ENCODE measurements at places on chromosomes 5 and 9. TPM values are rescaled to one million over a fixed set of nuclear protein-coding genes. Genes with fewer than 3 reads are reported as not detected.

Gene NTNG2
- 0.44 TPM for polyA plus RNA-seq

GRCh38 chr5:54552446-54552845, 34.9 kb downstream of the SNX18 start:
- no peak for DNase-seq

- DNase-seq, result no peak
Observed at GRCh38 chr9:129458155-129458661, 162.7 kb downstream of the C9orf50 start.

DNA sequence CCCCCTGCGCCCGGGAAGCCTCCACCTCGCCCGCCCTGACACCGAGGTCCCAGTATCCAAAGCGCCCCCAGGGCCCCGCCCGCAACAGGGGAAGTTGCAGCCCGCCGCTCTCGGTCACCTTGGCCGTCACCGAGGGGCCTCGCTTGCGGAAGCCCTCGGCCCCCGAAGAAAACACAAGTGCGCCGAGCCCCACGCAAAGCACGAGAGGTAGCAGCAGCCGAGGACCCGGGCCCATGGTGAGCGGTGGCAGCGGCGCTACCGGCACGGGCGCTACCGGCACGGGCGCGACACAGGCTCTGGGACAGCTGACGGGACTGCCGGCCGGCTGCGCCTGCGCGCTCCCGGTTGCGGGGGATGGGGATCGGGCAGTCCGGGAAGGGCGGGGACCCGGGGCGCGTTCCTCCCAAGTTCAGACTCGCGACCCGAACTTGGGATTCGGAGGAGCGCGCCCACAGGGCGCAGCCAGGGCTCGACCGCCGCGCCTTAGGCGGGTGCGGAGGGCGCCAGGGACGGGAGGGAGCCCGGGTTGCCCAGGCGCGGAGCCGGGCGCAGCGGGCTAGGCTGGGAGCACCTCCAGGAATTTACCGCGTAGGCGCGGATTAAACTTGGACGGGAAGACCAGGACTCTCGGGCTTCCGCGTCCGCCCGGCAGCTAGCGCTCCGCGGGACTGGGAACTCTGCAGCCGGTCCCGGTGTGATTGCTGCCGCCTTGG, at the start of gene PPIC:
Gene PPIC (minus strand): TSS at position 335 of the 713 bp plus-strand sequence. CDS start 100 bp downstream, at position 235.
- DNase-seq, result peak; percentile 44

GRCh38 chr5:56596155-56596554, 219.2 kb upstream of the MAP3K1 start:
- no peak for DNase-seq

DNA sequence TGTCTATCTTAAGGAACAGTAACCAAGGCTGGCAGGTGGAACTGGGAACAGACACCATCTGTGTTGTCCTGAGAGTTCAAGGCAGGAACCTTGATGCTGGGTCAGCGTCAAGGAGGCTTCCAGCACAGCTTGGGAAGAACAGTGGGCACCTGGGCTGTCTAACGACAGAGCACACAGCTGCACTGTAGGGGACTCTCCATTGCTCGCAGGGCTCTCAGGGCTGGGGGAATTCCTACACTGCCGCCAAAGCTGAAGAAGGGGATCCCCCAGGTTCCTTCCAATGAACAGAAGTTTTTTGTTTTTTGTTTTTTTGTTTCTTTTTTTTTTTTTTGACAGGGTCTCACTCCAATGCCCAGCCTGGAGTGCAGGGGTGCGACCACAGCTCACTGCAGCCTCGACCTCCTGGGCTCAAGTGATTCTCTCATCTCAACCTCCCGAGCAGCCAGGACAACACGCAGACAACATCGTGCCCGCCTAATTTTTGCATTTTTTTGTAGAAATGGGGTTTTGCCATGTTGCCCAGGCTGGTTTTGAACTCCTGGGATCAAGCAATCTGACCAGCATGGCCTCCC, 81.9 kb downstream of the PTPN3 start:
- no peak for DNase-seq

GRCh38 chr5:181053488-181054121, 13.5 kb downstream of the BTNL9 start:
- no peak for DNase-seq

DNA sequence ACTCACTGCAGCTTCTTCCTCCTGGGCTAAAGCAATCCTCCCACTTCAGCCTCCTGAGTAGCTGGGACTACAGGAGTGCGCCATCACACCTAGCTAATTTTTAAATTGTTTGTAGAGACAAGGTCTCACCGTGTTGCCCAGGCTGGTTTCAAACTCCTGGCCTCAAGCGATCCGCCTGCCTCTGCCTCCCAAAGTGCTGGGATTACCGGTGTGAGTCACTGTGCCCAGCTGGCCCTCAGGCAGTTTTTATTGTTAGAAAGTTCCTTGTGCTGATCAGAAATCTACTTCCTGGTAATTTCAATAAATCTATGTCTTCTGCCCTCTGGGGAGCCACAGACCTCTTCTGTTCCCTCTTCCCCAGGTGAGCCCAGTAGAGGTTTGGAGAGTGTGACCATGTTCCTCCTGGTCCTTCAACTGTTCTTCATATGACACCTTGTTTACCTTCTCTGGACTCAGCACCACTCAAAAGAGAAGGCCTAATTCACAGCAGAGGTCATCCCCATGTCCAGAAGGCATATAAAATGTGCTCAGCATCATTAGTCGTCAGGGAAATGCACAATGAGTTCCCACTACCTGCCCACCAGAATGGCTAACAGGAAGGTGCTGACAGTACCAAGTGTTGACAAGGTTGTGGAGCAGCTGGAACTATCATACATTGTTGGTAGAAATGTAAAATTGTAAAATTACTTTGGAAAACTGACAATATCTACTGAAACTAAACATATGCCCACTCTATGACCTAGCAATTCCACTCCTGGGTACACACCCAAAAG, 10.4 kb downstream of the TMOD1 start:
- no peak for DNase-seq

DNA sequence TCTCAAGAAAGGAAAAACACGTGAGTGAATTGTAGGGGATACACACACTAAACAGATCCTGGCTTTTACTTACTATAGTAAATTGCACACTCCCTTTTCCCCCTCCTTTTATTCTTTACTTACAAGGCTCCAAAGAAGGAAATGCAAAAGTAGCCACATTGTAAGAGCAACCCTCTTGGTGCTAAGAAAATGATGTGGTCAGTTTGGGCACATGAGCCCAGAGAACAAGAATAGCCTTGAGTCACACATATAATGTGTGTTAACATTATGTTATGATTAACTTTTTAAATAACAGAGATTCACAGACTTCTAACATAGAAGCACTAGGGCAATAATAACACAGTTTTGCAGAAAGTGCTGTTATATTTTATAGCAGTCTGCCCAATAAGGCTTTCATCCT, 48.5 kb downstream of the PCSK5 start:
- DNase-seq, result no peak

- DNase-seq, result no peak
Observed at GRCh38 chr9:8895106-8895860, 1095.7 kb upstream of the DMAC1 start.

DNA sequence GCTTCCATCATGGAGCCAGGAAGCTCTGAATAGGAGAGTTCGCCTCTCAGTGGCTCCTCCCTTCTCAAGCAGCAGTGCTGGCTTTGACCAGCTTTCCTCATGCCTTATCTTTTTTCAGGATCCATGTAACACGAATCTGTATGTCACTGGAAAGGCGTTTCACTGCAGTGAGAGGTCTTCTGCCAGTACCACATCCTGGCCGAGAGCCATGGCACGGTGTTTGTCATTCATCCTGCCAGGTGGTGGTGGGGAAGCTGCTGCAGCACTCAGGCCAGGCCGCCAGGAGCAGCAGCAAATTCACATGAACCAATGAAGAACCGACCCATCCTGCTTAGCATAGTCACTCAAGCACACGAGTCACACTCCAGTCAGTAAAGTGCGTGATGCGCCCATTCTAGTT, 179.0 kb downstream of the FANCC start:
- no peak for DNase-seq

DNA sequence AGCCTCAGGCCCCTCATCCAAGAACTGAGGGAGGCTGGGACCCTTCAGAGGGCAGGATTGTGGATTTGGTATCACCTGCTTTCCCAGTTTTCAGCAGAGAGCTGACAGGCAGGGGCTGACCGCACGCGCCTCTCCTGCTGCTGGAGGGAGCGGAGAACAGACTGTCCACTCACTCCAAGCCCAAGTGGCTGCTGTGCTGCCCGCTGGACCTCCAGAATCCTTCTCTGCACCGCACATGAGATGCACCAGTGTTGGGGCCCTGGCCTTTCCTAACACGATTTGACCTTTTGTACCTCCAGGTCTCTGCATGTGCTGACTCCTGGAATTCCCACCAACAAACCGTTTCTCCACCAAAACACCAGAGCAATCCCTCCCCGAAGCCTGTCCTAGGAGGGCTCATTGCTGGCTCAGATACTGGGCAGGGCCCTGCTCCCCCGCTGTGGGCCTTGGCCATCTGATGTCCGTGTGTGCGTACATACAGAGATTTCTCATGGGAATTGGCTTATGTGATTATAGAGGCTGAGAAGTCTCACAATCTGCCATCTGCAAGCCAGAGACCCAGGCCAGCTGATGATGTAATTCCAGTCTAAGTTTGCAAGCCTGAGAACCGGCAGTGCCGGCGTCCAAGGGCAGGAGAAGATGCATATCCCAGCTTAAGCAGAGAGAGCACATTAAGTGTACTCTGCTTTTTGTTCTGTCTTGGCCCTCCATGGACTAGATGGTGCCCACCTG, 141.7 kb downstream of the GADD45G start:
- no peak for DNase-seq

- DNase-seq, result no peak
Observed at GRCh38 chr9:89519366-89519805, 21.5 kb upstream of the SEMA4D start.

GRCh38 chr9:107755246-107755645, 265.7 kb upstream of the KLF4 start:
- DNase-seq, result no peak

Gene FAM169A
- polyA plus RNA-seq, result 0.48 TPM

GRCh38 chr9:129696944-129697655, 31.7 kb downstream of the PRRX2 start:
- no peak for DNase-seq

Gene MAT2B
- polyA plus RNA-seq, result 40.3 TPM

DNA sequence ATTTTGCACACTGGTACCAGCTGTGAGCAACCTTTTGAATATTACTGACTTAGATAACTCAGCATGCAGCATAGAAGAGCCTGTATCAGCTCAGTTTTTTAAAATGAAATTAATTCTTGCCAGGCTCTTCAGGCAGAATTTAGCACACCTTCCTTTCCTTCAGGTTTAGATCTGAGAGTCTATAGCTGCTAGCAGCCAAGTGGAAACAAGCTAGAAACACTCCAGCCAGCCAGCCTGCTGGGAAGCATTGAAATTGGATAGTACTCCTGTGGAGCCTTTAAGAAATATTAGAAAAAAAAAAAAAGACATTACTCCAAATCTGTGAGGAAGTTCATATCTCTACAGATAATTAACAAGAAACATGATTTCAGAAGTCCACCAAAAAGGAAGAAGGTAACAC, 812.2 kb downstream of the DTWD2 start:
- no peak for DNase-seq

GRCh38 chr5:9888501-9888901, 258.4 kb upstream of the TAS2R1 start:
- DNase-seq, result peak; percentile 65

Gene CDC20B
- not detected for polyA plus RNA-seq

DNA sequence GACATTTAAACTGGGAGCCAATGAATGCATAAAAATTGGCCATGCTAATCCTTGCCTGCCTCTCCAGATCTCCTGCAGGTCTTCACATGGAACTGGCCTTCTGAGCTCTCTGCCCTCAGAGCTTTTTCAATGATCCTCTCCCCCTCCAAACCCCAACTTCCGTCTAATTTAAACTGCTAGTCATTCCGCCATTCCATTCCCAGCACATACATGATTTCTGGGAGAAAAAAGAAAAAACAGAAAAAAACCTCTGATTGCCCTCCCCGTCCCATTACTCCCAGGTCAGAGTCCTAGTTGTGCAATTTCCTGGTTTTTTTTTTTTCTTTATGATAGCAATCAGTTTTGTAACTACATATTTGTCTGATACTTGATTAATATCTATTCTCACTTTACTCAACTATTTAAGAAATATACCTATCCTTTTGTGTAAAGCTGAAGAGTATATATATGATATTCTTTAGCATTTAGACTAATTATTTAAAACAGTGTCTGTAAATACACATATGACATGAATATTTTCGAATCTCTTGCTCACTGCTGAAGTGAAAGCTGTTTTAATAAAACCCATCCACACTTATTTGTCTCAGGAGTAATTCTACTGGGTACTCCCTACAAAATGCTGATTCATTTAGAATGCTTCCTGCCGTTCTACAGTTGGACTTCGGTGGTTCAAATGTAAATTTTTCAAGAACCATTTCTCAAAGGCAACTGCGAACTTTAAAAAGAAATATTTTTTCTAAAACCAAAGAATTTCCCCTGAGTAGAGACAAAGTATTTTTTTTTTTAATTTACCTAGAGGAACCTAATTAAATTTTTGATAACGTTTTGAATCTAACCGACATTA, 1.6 kb downstream of the HINT1 start:
- DNase-seq, result no peak

DNA sequence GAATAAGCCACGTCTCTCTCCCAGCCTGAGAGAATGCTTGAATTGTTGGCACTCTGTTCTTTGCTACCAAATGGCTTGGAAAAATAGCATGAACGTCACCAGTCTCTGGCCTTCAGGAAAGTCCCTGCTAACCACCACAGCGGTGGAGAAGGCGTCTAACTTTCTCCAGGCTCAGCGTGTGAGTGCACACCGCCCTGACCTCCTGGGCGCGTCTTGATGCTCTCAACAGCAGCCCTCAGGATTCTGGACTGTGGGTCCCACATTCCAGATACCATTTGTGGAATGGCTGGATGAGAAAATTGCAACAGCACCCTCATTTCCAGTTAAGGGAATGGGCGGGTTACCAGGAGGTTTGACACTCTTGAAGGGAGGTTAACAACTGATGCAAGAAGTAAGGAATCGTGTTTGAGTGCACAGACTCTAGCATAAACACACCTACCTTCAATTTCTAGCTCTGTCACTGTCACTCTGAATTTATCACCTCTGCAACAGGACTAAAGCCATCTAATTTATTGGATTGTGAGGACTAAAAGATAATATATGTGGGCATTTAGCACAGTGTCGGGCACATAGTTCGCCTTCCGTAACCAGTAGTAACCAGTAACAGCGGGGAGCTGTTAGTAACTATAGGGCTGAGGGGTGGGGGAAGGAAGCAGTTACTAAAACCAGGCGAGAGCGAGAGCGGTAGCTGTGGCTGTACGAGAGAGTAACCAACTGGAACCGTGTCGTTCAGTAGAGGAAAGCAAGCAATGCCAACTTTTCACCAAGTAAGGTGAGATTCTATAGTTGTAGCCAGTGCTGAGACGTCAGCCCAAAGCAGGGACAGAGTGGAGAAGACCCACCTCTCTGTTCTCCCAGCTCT, 807 bp upstream of the PLGRKT start:
- DNase-seq, result no peak

Gene CDH9
- not detected for polyA plus RNA-seq

Gene NLN
- polyA plus RNA-seq, result 15.4 TPM

Gene GRIA1
- 6.7 TPM for polyA plus RNA-seq

Gene PLEKHG4B
- polyA plus RNA-seq, result 1.4 TPM

Gene PCDHGA9
- polyA plus RNA-seq, result 1.2 TPM

Gene OBP2B
- polyA plus RNA-seq, result not detected

- DNase-seq, result no peak
Observed at GRCh38 chr9:95349091-95350038, 31.9 kb upstream of the FANCC start.

Gene ENHO
- polyA plus RNA-seq, result not detected

GRCh38 chr5:137497396-137498290, 1.5 kb downstream of the SPOCK1 start:
- DNase-seq, result no peak

Gene PCDHGB4
- polyA plus RNA-seq, result 11.8 TPM

All from BJ (cell line).